Activated naive CD8-positive, alpha-beta T cell treated with anti-CD3 and anti-CD28 coated beads for 36 hours (primary cell): ENCODE measurements at places on chromosomes 11 and 22. TPM values are rescaled to one million over a fixed set of nuclear protein-coding genes. Genes with fewer than 3 reads are reported as not detected.

Gene HBB
- not detected for total RNA-seq

Gene DUSP8
- total RNA-seq: 1.5 TPM

Gene PDGFB
- 0.40 TPM for total RNA-seq

Gene RASD2
- 0.16 TPM for total RNA-seq

Gene CALCA
- 0.28 TPM for total RNA-seq

Gene OR52N4
- 0.35 TPM for total RNA-seq

Gene RIN1
- total RNA-seq: 1.6 TPM

Gene CRYBA4
- total RNA-seq: not detected

Gene PGA5
- total RNA-seq: not detected

Gene OR52I2
- total RNA-seq: not detected

Gene CD3D
- 350 TPM for total RNA-seq
